ENCODE measurements at places on chromosomes 16 and 17. TPM values are rescaled to one million over a fixed set of nuclear protein-coding genes. Genes with fewer than 3 reads are reported as not detected.

BICDL2 gene
- 1.8 TPM for polyA plus RNA-seq

DNA sequence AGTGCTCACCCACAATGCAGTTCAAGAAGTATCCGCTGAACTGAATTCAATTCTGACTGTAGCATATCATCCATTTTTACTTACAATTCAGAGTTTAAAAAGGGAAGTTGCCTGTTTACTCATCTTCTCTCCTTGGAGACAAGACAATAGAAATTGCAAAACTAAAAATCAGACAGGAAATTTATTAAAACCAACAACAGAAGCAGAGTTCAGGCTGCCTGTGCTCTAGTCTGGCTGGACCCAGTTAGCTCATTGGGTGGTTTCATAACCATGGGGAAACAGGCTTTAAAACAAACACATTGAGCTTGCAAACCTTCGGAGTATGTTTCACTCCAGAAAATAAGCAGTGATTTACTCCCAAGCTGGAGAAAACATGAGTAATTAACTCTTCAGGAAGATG lies 321.4 kb downstream of the GRIN2A start:
- no peak for DNase-seq

DNA sequence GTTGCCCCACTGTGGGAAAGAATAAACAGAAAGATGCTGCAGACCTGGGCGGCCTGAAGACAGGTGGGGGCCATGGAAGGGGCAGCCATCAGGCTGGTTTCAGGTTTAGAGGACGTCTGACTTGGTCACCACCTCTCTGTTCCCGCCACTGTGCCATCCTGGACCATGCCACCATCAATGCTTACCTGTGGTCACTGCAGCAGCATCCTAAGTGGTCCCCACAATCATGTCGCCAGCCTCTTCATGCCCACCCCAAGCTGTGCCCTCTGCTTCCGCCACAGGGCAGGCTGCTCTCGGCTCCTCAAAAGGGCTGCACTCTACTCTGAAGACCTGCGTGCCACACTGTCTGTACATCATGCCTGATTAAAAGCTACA lies 10.4 kb downstream of the SMIM5 start:
- no peak for DNase-seq

SLC35B1 gene
- polyA plus RNA-seq: 77.6 TPM

BIRC5 gene
- 27.5 TPM for polyA plus RNA-seq

DBF4B gene
- polyA plus RNA-seq: 8.8 TPM

- no peak for DNase-seq
Measured at GRCh38 chr16:19707569-19708295, 10.3 kb downstream of the KNOP1 start.

DNA sequence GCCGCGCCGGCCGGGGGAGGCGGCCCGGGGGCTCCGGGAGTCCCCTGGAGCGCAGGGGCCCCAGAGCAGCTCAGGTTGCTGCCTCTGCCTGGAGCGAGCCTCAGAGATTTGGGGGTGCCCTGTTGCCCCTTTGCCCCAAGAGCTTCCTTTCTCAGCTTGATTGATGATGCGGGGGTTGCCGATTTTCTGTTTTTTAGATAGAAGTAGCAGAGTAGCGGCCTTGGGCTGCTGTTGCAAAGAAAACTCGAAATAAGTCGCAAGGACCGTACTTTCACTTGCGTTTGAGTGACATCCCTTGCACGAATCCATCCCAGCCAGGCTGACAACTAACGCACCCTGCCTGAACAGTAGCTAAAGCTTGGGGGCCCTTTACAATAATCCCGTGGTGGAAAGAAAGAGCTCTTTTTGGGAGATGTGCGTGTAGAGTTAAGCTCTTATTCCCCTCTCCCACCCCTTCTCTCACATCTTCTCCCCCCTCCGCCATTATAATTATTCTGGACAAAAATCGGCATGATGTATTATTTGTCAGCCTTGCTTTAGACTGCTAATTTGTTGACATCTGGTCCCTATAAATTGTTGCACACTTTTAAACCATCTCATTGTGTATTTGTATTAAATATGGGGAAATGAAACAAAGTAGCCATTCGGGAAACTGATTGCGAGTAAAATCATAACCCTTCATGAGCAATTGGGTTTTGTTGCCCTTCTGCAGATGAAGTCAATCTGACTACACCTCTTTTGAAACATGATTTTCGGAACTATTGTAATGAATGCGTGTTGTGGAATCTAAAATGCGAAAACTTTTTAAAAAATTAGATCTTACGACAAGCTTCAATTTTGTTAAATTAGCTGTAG lies 873 bp downstream of the USP10 start:
- DNase-seq: no peak

- no peak for DNase-seq
Measured at GRCh38 chr16:15404792-15405191, 9.2 kb downstream of the MPV17L start.

GRCh38 chr17:55492781-55493341 lies 18.4 kb downstream of the SMIM36 start:
- no peak for DNase-seq

GRCh38 chr17:67841992-67842391 lies 16.7 kb downstream of the BPTF start:
- no peak for DNase-seq

DNA sequence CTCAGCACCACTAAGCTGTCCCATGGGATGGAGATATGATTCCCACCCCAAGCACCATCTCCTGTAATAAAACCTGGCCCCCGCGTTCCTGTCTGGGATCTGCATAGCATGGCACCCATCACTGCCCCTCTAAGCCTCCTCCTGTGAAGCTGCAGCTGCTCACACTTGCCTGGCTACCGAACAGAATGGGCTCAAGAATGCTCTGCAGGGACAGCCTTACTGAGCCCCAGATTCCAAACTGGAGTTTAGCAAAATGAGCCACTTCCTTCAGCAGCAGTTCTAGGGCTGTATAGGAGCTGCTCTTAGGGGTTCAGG lies 256.1 kb downstream of the CPPED1 start:
- no peak for DNase-seq

GRCh38 chr16:3028716-3029319 lies 5.0 kb downstream of the THOC6 start:
- no peak for DNase-seq

- DNase-seq: no peak
Measured at GRCh38 chr17:78748048-78748729, 33.9 kb downstream of the CYTH1 start.

DNA sequence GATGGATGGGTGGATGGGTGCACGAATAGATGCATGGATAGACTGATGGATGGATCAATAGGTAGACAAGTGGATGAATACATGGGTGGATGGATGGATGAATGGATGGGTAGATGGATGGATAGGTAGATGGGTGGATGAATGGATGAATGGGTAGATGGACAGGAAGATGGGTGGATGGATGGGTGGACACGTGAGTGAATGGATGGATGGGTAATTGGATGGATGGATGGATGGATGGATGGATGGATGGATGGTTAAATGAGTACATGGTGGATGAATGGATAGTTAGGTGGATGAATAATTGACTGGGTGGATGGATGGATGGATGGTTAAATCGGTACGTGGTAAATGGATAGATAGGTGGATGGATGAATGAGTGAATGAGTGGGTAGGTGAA lies 89.7 kb upstream of the ZNF469 start:
- no peak for DNase-seq

- DNase-seq: no peak
Measured at GRCh38 chr16:48432136-48432535, 46.9 kb upstream of the SIAH1 start.

DNA sequence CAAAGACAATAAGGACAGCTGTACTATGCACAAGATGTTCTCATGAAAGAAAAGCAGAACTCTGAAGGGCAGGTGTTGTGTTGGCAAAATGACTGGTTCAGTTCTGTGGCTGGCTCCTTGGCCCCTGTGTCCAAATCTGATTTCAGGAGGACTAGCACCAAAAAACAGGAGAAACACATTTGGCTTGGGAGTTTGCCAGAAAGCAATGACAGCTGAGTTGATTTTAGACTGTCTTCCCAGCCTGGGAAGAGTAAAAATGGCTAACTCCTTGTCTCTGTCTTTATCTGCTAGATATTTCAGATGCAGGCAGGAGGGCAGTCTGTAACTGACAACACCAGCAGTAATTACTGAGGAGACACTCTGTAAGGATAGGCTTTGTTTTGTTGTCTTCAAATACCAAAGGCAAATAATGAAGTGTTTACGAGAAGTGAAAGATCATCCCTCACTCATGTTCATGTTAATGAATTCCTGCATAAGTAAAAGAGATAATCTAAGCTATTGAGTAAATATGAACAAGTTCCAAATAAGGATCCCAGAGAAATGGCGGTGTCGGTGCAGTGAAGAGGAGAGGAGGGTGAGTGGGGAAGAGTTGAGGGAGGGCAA lies 989.0 kb downstream of the CDH11 start:
- DNase-seq: no peak

DNA sequence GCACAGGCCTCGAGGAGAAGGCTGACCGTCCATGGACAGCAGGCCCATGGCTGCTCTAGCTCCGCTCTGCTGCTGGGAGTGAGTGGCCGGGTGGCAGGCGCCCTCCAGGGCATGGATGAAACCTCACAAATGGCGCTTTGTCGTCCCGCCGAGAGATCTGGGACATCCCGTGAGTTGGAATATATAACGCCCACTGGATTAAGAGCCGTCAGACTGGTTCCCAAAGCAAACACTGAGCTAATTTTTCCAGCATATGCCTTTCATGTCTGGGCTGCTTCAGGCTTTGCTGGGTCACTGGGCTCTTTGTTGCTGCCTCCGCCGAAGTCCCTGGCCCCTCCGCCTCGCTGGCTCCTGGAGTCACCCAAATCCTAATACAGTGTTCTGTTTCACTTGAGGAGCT lies 266.3 kb downstream of the FOXL1 start:
- DNase-seq: no peak

TK1 gene
- polyA plus RNA-seq: 30.0 TPM

GNGT2 gene
- polyA plus RNA-seq: 1.6 TPM

- DNase-seq: no peak
Measured at GRCh38 chr17:17959520-17960361, 12.5 kb downstream of the TOM1L2 start.

DNA sequence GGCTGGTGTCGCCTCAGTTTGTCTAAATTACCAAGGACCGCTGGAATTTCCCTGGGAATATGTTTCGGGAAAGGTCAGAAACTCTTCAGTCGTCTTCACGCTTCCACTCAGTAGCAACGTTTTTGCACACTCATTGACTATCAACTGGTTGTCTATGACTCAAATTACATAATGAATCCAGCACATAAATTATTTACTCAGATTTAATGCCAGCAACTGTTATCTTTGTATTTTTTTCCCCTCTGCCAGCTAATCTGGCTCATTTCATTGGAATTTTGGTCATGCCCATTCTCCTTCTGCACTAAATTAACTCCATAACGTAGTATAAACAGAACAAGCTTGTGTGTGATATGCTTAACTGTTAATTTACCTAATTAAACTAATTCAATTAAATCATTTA lies 372.7 kb upstream of the ZFHX3 start:
- no peak for DNase-seq

ACE gene
- polyA plus RNA-seq: 20.4 TPM

ZG16 gene
- polyA plus RNA-seq: not detected

- no peak for DNase-seq
Measured at GRCh38 chr17:41547921-41548843, 20.1 kb upstream of the KRT19 start.

GRCh38 chr17:80837711-80838110 lies 153.9 kb upstream of the CHMP6 start:
- DNase-seq: no peak

DNA sequence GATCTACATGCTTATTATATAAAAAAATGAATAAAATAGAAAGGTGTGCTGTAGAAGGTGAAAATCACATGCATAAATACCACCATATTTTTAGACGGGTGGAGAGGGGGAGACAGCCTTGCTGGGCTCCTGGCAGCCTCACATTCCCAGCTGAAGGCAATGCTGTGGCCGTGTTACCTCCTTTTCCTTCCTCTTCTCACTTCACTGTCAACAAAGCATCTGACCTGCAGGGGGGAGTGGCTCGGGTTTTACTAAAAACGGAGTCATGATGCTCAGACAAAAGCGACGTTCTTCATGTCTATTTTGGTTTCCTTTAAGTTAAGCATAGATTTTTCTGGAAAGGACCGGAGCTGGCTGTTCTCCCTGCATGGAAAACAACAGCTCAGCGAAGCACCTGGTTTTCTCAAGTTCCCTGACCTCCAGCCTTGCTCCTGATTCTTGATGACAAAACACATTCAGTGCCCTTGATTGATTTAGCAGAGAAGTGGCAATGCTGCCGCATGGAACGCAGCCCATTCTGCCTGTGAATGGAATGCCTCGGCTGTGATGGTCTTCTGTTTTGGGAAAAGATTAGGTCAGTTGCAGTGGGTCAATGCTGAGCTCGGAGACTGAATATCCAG lies 5.5 kb upstream of the RPTOR start:
- no peak for DNase-seq
